HTR-8/SVneo (cell line): ENCODE measurements at places on chromosomes 1 and 21.
A peak's percentile ranks its signal among the peaks of the same experiment; 100 is the strongest.

DNA sequence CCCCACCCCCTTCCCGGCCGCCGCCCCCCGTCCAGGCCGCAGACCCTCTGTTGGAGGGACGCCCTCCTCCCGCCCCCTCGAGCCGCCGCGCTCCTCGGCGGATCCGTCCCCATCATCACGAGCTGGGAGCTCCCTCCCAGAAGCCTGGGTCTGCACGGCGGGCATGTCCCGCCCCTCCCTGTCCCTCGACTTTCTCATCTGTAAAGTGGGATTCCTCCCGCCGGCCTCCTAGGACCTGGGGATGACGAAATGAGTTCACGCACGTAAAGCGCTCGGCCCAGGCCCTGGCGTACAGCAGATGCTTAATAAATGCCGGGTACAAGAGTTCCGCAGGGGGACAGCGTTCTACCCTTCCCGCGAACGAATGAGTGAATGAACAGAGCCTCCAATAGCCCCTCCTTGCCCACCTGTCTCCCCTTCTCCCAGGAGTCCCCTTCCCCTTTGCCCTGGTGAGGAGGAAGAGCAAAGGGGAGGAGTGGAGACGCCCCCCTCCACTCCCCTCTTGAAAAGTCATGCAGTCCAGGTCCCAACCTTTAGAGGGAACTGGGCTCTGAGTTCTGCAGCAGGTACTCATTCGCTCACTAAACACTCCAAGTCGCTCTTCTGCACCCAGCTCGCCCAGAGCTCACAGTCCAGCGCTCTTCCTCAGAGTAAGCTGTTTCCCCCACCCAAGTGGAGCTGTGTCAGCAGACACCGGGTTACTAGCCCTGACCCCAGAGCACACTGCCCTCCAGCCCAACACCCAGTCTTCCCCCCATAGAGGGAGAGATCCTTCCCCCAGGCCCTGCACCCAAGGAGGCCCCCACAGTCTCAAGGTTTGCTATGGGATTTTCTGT is 16.8 kb downstream of the RAP1GAP start:
- no peak for DNase-seq

DNA sequence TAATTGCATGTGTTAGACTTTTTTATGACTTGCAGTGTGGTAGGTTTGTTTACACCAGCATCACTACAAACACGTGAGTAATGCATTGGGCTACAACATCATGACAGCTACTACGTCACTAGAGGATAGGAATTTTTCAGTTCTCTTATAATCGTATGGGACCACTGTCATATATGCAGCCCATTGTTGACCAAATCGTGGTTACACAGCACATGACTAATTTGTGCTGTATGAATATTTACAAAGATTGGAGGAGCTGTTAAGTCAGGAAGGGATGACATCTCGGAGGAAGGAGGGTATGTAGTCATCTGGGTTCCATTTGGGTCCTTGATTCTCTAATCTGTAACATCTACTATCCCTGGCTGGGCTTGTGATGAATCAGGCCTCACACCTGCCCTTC is 270.9 kb downstream of the TNR start:
- no peak for DNase-seq

- no peak for DNase-seq
Observed at GRCh38 chr1:10188133-10188650, 22.2 kb upstream of the KIF1B start.

DNA sequence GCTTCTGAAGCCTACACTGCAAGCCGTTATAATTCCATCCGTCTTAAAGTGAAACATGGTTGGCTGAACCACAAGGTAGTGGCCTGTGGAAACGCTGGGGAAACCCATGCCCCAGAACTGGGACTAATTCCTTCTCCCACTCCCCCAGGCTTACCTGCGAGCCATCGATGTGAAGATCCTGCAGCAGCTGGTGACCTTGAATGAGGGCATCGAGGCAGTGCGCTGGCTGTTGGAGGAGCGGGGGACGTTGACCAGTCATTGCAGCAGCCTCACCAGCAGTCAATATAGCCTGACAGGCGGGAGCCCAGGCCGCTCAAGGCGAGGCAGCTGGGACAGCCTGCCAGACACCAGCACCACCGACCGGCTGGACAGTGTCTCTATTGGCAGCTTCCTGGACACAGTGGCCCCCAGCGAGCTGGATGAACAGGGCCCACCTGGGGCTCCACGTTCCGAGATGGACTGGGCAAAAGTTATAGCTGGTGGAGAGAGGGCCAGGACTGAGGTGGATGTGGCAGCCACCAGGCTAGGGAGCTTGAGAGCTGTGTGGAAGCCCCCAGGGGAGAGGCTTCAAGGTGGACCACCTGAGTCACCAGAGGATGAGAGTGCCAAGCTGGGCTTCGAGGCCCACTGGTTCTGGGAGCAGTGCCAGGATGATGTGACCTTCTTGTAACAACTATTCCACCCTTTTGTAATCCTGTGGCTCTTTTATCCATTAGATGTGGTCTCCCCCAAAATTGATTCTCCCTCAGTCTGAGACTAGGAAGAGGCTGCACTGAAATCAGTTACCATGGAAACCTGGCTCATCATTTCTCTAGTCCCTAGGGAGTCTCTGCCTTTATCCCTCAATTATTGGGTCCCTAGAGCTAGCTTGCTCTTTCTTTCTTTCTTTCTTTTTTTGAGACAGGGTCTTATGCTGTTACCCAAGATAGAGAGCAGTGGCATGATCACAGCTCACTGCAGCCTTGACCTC is 16.7 kb downstream of the LURAP1 start:
- DNase-seq = no peak

DNA sequence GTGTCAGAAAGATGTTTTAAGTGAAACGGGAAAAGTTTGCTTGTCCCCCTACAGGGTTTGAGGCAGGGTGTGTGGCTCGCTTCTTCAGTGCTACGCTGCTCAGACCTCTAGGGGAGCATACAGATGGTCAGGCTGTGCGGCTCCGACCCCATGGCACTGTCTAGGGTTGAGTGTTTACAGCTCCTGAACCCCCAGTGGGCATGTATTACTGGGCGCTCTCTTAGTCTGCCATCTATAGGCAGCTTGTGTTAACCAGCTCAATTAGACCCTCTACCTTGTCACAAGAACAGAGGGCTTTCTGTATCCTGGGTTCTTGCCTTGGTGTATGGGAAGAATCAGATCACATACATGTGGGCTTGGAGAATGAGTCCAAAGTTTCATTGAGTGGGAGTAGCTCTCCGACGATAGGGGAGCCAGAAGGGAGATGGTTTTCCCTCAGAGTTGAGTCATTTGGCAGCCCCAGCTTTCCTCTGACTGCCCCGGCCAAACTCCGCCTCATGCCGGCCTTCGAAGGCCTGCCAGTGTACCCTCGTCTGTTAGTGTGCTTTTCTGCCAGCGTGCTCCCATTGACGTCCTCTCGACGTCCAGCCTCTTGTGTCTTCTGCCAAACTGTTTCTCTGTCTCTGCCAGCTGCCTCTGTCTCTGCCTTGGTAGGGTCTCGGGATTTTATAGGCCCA is 38.6 kb upstream of the ADGRL4 start:
- no peak for DNase-seq

DNA sequence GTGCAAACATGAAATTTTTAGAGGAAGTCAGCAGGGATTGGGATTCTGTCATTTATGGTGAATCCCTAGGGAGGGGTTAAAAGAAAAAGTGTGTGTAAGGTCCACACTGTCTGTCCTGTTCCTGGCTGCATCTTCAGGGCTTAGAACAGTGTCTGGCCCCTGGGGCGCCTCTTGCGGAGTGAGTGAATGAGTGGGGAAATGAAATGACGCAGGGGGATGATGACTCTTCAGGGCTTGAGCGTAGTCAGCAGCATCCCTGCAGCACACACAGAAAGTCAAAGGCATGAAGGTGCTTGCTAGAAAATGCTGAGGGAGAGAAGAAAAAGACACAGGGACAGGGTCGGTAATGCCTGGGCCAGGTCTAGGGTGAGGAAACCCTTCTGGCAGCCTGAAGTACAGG is 57.8 kb downstream of the PGBD5 start:
- DNase-seq = no peak

DNA sequence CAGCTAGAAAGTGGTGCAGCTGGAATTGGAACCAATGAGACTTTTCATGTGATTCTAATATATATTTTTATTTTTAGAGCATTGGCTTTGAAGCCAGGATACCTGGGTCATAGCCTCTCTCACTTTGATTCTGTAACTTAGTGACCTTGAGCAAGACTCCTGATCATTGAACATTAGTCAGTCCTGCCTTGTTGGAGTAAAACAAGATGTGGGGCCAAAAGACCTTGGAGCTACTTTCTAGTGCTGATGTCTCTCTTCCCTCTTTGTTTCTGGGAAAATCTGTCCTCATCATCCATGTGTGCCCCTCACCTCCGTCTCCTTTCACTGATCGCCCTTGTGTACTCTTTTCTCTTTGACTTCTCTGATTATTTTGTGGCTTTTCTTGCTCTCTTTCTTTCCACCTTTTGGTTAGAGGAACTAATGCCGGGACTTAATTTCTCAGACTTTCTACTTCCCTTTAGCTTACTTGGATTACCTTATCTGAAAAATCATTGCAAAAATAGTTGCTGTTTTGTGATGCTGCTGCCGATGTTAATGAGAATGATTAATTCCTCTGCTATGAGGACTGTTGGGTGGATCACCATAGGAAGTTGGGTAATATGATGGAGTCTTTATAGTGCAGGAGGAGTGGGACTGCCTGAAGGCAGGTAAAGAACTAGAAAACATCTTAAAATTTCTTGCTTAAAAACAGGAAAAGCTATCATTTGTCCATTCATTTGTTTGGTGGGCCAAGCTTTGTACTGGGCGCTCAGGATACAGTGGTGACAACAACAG is 72.0 kb downstream of the NOS1AP start:
- DNase-seq = peak; percentile 41

- DNase-seq = peak; percentile 27
Observed at GRCh38 chr1:244552336-244552735, 91.3 kb downstream of the CATSPERE start.

GRCh38 chr1:29264773-29265389 is 28.6 kb downstream of the PTPRU start:
- DNase-seq = no peak

- no peak for DNase-seq
Observed at GRCh38 chr21:45990049-45990711, 8.6 kb downstream of the COL6A1 start.

DNA sequence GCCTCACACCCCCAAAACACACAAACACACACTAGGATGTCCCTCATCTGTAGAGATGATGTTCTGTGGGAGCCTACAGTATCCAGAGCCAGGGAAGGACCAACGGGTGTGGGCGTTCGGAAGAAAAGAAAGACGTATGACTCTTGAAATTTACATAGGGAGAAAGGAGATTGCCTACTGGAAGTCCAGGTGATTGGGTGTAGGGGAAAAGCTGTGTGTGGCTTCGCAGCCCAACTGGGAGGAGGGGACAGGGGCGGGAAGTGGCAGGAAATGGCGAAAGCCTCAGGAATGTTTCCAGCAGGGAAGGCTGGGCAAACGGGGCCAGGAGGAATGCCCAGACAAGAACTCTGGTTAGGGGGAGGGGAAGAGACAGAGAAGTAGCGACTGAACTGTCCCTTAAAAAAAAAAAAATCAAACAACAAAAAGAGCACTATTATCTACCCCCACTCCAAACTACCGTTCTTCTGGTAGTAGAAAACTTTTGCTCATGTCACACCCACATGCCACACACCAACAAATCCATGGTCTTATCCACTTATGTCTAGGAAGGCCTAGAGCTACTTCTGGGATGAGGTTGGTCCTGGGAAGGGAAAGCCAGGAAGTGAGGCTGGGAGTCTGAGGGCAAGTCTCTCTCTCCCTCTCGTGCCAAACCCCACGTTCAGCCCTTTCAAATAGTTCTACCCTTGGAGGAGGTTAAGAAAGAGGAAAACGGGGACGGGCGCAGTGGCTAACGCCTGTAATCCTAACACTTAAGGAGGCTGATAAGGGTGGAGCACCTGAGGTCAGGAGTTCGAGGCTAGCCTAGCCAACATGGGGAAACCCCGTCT is 1.8 kb upstream of the CKS1B start:
- DNase-seq = peak; percentile 76

GRCh38 chr1:44355582-44356305 is 687 bp upstream of the ERI3 start:
- peak; percentile 4 for DNase-seq
